Stimulated activated CD8-positive, alpha-beta memory T cell treated with anti-CD3 and anti-CD28 coated beads, Interleukin-4, amount 100 ng/mL, for 1 hour (primary cell): ENCODE measurements at places on chromosomes 1 and 21.

DNA sequence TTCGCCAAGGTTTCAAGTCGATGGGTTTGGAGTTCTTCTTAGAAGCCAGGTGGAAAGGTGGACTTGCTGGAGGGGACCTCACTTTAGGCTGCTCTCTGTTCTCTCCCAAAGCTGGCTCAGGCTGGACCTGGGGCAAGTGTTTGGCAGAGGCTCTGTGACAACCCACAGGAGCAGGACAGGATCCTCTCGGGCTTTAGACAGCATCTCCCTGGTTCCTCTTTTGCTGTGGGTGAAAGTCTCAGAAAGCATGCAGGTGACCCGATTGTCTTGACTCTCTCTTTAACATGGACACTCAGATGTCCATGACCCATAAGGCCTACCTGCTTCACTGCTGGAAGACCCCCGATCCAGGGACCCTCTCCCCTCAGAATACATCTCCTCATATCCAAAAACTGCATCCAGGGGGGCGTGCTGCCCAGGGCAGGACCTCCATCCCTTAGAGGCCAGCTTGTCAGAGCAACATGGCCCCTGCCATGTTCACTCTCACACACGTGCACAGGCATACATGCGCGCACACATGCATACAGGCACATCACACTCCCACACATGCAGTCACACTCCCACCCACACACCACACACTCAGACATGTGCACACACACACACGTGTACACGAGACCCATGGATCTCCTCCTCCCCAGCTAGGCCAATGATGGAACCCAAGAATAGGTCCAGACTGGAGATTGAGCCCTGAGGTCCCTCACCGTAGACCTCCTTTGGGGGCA, 21.3 kb downstream of the MRPL37 start:
- DNase-seq: no peak

- DNase-seq: no peak
Measured at GRCh38 chr1:31952825-31953220, 14.7 kb upstream of the PTP4A2 start.

DNA sequence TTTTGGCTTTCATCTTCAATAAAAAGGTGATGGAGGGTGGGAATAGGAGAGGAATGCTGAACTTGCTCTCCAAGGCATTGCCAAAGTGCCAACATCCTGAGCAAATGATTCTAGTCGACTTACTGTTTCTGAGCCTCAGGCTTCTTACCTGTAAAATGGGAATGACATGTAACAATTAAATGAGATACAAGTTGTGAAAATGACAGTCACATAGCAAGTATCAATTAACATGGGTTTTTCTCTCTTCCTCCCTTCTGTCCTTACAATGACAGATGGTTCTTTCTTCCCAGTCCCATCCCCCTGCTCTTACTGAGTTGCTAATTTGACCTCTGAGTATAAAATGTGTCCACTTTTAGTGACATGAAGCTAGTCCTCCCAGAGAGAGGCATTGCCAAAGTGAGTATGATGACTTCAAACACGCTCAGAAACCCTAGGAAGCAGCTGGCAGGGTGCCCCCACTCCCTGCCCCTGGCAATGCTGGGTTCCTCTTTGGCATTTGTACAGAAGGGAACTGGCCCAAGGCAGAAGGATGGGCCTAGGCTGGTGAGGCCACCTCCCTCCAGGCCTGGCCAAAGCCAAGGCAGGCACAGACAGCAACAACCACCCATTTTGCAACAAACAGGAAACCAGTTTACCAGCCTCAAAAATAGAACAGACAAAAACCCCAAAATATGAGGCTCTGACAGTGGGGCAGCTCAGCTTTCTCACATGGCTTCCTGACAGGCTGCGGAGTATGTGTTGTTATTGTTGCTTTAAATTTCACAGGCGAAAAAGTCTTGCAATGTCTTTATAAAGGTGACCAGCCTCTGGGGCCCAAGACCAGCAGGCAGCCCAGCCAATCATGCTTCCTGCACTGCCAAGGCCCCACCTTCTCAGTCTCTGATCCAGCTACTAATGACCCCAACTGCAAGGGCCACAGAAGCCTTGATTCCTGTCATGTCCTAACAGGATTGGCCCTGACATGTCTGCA, 115.9 kb downstream of the HIVEP3 start:
- no peak for DNase-seq

GRCh38 chr1:109059026-109059425, 16.8 kb downstream of the TAF13 start:
- DNase-seq: no peak

- no peak for DNase-seq
Measured at GRCh38 chr21:39527664-39528381, 76.1 kb downstream of the SH3BGR start.

DNA sequence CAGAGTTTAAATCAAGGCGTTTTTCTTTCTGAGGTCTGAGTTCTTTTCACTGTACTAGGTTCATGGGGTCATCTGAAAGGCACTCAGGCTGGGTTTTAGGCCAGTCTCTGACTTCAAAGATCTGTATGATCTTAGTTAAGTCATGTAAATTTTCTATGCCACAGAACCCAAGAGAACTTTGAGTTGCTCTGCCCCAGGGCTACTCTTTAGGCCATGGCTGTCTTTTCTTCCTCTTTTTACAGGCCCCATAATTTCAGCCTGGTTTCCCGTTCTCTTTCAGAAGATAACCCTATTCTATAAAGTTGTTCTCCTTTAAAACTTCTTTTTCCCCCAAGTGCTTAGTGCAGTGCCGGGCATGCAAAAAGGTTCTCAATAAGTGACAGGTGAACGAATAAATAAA, 26.1 kb downstream of the METTL13 start:
- no peak for DNase-seq

- no peak for DNase-seq
Measured at GRCh38 chr1:223870617-223871574, 25.1 kb upstream of the TP53BP2 start.

GRCh38 chr1:89088572-89088971, 23.6 kb upstream of the GBP1 start:
- no peak for DNase-seq

DNA sequence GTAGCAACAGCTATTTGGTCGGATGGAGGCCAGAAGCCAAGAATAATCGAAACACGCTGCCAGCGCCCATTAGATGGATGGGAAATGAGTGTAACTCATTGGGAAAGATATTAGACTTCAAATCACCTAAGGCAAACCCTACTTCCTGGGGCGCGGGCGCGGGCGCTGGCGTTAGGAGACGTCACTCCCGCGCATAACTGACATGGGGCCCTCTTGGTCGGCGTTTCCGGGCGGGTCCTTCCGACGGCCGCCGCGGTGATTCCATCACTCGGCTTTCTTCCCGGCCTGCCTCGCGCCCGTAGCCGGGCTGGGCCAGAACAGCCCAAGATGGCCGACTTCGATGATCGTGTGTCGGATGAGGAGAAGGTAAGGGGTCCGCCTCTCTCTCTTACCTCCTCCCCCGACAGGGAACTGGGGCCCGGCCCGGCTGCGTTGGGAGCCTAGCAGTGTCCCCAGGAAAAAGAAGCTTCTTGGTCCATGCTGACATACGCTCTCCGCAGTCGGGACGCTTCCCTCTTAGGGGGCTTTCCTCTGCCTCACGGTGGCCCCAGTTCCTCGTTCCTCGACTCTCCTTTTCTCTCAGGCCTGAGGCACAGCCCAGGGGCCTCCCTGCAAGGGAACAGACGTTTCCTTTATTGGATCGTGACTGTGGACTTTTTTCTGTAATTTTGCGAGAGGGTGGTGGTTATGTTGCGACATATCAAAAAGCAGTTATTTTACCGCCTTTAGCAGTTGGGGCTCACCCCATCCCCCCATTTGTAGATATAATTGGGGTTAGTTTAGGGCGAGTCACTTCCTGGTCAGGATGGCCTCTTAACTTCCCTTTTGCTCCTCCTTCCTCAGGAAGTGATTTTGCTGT, at the start of gene CAPZA1:
Gene CAPZA1, plus strand, starts transcription at position 315 of the 859 bp plus-strand sequence. Its CDS starts 13 bp downstream, at position 328.
- peak; percentile 74 for DNase-seq

DNA sequence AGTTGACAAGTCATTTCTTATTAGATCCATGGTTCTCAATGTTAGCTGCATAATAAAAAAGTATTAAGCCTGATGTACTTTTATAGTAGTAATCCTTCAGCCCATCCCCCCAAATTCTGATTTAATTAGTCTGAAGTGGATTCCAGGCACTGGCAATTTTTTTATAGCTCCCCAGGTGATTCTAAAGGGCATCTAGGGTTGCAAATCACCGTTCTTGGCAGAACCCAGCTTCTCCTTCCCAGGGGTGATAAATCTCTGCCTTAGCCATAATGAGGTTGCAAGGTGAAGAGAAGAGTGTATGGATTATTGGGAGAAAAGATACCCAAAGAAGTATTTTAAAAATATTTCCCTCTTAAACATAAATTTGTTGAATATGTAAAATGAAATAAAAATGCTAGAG, 43.0 kb upstream of the RXRG start:
- no peak for DNase-seq

DNA sequence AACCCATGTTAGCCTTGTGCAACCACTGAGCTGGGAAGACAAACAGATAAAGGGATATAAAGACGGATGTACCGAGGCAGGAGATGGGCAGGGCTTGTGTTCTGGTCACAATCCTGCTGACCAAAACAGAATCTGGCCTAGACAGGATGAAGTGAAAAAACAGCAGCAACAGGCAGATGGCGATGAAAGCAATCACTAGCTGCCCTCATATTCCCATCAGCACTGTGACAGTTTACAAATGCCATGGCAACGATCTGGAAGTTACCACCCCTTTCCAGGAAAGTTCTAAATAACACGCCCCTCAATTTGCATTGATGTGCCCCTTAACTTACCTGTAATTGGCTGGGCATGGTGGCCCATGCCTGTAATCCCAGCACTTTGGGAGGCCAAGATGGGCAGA, 40.6 kb upstream of the CD46 start:
- no peak for DNase-seq

DNA sequence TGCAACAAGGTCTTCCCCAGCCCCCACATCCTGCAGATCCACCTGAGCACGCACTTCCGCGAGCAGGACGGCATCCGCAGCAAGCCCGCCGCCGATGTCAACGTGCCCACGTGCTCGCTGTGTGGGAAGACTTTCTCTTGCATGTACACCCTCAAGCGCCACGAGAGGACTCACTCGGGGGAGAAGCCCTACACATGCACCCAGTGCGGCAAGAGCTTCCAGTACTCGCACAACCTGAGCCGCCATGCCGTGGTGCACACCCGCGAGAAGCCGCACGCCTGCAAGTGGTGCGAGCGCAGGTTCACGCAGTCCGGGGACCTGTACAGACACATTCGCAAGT, 3.8 kb downstream of the ZBTB18 start:
- no peak for DNase-seq

- no peak for DNase-seq
Measured at GRCh38 chr1:2785631-2786328, 15.7 kb downstream of the TTC34 start.

- no peak for DNase-seq
Measured at GRCh38 chr1:57450981-57451380, 27.1 kb upstream of the DAB1 start.

GRCh38 chr21:38228115-38228514, 28.7 kb upstream of the KCNJ15 start:
- no peak for DNase-seq

- no peak for DNase-seq
Measured at GRCh38 chr1:209586221-209586740, 2.8 kb downstream of the CAMK1G start.

GRCh38 chr1:205733438-205734175, 16.4 kb downstream of the NUCKS1 start:
- no peak for DNase-seq

- DNase-seq: no peak
Measured at GRCh38 chr1:241457421-241457820, 62.1 kb downstream of the FH start.

- no peak for DNase-seq
Measured at GRCh38 chr1:143736562-143736961, 235.2 kb downstream of the FAM72C start.

- no peak for DNase-seq
Measured at GRCh38 chr1:69611316-69611715, 43.6 kb downstream of the LRRC7 start.

DNA sequence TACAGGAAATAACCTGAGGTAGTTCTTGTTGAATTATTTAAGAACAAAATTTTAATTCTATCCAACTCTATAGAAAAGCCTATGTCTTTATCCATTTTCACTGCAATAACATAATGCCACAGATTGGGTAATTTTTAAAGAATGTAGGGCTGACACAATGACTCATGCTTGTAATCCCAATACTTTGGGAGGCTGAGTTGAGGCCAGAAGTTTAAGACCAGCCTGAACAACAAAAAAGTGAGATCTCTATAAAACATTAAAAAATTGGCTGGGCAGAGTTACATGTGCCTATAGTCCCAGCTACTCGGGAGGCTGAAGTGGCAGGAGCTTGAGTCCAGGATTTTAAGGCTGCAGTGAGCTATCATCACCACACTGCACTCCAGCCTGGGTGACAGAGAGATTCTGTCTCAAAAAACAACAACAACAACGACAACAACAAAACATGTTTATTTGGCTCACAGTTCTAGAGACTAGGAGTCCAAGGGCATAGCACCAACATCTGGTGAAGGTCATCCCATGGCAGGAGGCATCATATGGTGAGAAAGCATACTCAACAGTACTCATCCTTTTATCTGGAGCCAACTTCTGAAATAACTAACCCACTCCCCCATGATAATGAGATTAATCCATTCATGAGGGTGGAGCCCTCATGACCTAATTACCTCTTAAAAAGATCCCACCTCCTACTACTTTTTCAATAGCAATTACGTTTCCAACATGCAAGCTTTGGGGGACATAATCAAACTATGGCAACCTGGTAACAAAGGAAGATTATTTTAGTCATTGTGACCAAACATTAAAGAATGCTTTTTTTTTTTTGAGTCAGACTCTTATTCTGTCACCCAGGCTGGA, 59.6 kb downstream of the ABL2 start:
- DNase-seq: no peak

GRCh38 chr1:109078317-109078716, 2.5 kb upstream of the TAF13 start:
- DNase-seq: no peak

GRCh38 chr21:34807881-34808568, 139.2 kb downstream of the CLIC6 start:
- DNase-seq: peak; percentile 21

GRCh38 chr1:178417858-178418257, 78.9 kb downstream of the CLEC20A start:
- DNase-seq: no peak

DNA sequence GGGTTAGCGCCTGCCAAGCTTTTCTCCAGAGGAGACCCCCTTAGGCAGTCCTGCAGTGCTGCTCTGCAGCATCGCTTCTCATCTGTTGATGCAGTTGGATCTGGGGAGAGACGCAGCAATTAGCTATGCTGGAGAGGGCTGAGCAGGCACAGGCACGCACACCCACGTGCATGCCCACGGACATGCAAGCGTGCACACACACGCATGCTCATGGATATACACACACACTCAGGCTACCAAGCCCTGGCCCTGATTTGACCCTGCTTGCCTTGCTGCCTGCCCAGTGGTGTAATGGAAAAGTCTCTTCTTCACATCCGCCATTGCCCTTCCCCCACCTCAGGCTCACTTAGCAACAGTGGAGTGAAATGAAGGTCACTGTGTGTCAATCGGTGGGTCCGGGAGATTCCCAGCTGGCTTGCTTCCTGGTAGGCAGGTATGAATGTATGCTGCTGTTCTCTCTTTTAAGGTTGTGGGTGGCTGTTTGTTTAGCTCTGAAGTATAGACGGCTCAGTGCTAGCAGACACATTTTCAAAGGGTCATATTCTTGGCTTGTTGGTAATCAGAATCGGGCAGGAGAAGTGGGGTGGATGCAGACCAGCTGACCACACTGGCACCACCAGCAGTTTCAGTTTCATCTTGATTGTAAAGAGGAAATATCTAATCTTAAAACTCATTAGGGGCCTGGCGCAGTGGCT, 9.5 kb downstream of the ATP1B1 start:
- no peak for DNase-seq

- no peak for DNase-seq
Measured at GRCh38 chr1:19483261-19483660, 2.1 kb downstream of the CAPZB start.

- no peak for DNase-seq
Measured at GRCh38 chr1:159873530-159874143, 11.2 kb upstream of the VSIG8 start.
